ENCODE measurements at places on chromosomes 2 and 18.

DNA sequence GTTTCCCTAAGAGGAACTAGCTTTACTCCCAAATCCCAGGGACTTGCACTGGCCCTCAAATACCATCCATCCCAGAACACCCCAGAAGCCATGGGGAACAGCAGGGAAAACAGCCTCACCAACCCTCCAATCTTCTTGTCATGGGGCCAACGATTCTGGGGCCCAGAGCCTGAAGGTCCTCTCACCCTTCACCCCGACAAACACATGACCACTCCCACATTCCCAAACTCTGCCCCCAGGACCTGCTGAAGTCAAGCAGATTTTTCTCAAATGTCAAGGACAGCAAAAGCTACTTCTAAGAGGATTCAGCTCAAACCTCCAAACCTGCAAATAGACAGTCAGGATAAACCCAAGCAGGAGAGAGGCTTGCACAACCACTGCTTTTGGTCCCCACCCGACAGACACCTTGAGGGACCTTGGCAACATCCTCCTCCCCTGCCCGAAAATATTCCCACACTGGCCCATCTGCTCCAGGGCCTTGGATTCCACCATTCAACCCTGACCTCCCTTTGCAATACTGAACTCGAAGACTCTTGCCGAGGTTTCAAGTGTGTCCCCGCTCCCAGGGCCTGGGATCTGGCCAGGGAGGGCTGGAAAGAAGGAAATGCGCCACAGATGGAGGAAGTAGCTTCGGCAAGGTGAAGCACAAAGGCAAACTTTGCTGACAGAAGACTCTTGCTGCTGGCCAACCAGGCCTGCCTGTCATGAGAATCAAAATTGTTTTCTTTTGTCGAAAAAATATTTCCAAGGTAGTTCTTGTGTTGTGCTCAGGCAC is 143.3 kb downstream of the ZFP36L2 start:
- ATAC-seq, result no peak

DNA sequence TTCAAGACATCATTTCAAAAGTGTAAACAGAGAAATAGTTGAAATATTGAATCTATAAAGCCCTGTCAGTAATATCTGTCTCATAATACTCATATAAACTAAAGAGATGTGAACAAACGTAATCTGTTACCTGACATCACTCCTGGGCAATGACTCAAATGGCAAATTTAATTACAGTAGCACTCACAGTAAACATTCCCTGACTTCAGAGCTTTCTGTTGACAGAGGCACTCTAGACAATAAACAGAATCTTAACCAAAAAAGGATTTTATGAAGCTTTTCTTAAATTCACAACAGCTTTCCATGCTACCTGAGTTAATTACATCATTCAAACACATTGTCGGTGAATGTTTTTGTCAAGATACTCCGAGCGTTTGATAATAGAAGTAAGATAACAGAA is 128.1 kb upstream of the PDE1A start:
- no peak for ATAC-seq

DNA sequence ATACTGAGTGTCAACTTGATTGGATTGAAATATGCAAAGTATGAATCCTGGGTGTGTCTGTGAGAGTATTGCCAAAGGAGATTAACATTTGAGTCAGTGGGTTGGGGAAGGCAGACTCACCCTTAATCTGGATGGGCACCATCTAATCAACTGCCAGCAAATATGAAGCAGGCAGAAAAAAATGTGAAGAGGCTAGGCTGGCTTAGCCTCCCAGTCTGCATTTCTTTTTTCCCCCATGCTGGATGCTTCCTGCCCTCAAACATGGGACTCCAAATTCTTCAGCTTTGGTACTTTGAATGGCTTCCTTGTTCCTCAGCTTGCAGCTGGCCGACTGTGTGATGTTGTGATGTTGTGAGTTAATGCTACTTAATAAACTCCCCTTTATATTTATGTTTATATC is 577.4 kb downstream of the CPS1 start:
- no peak for ATAC-seq

DNA sequence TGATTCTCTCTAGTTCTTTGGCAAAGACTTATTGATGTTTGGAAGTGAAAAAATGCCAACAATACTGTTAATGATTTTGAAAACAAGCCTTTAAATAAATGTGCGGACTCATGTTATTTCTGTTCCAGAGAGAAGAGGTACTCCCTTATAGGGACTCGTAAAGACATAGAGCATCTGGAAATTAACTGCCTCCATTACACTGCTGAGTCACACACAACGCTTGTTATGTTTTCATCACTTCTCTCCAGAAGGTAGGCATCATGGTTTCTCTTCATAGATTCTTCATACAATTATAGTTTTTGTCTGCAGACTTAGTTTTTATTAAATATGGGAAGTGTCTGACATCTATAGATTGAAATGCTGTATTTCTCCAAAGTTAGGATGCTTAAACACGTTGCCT is 302.5 kb upstream of the EPC2 start:
- ATAC-seq, result no peak

Data from activated CD4-positive, CD25-positive, alpha-beta regulatory T cell treated with anti-CD3 and anti-CD28 coated beads, Interleukin-2, amount 50 U/mL, for 24 hours (primary cell).